ENCODE measurements at places on chromosomes 7 and 10. TPM values are rescaled to one million over a fixed set of nuclear protein-coding genes. Genes with fewer than 3 reads are reported as not detected.
A peak's percentile ranks its signal among the peaks of the same experiment; 100 is the strongest.

DNA sequence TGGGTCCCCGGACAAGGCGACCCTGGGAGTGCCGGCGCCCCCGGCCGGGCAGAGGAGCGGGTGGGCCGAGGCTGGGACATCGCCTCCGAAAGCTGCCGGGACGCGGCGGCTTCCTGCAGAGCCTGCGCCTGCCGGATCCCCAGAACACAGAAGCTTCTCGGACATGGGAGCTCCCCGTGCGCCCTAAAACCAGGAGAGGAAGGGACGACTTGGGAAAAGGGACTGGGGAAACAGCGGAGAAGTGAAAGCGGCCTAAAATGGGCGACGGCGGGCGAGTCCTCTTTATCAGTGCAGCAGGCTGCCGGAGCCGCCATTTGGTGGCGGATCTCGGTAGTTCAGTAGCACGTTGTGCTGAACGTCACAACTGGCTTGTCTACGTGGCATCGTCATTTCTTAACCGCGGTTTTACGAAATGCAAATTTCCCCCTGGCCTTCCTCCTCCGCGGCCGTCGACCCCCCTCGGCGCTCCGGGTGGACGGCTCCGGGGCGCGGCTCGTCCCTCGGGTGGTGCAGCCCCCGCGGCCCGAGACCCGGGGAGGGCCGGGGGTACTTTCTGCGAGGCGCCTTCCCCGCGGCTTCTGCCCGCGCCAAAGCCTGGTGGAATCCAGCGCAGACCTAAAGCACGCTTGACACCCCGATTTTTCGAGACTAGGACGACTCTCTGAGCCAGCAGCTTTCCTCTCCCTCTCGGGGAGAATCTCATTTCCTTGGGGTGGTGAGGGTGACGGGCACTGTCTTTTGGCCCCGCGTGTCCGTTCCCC lies 9.9 kb upstream of the SPAG6 start:
- no peak for DNase-seq

DNA sequence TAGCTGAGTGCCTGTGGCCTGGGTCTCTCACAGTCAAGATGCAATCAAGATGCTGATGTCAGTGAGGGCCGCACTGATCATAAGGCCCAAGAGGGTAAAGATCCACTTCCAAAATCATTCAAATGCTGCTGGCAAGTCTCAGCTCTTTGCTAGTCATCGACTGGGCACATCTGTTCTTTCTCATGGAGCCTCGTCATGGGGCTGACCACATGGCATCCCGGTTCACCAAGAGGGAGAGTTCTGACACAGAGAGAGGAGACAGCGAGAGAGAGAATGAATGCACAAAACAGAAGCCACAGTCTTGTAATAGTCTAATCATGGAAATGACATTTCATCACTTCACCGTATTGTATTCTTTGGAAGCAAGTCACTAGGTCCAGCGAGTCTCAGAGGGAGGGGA lies 1067.5 kb upstream of the C7orf33 start:
- no peak for DNase-seq

Gene CYP2E1
- 1.0 TPM for total RNA-seq

Gene VSTM2A
- not detected for total RNA-seq

Gene TMEM72
- total RNA-seq = not detected

GRCh38 chr7:1225441-1226185 lies 7.1 kb upstream of the UNCX start:
- DNase-seq = peak; percentile 79

DNA sequence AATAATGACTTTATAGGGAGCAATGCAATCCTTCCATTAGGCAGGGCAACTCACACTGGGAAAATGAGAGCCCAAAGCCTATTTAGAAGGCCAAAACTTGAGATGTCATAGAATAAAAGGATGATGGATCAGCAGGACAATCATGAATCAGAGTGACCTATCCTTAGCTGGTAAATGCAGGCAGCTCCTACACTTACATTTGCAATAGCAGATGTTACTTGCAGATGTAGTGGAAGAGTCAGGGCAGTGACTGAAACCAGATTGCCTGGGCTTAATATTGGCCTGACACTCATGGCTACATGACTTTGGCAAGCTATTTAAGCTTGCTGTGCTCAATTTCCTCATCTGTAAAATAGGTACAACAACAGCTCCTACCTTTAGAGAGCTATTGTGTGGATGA lies 98.7 kb downstream of the PRTFDC1 start:
- DNase-seq = no peak

DNA sequence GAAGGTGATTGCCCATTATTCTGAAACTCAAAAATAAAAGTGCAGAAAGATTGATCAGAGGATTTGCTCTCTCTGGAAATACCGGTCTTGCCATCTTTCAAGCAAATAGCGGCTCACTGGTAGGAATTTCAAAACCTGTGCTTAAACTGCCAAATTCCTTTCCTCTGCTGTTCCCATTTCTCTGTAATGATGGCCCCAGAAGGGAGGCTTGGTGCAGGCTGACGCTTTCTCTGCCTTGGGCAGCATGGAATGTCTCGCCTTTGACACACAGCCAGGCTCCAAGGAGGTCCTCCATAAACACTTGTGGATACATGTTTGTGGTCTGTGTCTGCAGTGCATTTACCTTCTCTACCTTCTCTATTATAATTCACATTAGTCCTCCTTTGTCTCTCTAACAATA lies 146.8 kb downstream of the HIBADH start:
- DNase-seq = no peak

Gene GPER1
- total RNA-seq = not detected

GRCh38 chr7:1065585-1066241 lies 21.4 kb downstream of the GPR146 start:
- DNase-seq = peak; percentile 93

DNA sequence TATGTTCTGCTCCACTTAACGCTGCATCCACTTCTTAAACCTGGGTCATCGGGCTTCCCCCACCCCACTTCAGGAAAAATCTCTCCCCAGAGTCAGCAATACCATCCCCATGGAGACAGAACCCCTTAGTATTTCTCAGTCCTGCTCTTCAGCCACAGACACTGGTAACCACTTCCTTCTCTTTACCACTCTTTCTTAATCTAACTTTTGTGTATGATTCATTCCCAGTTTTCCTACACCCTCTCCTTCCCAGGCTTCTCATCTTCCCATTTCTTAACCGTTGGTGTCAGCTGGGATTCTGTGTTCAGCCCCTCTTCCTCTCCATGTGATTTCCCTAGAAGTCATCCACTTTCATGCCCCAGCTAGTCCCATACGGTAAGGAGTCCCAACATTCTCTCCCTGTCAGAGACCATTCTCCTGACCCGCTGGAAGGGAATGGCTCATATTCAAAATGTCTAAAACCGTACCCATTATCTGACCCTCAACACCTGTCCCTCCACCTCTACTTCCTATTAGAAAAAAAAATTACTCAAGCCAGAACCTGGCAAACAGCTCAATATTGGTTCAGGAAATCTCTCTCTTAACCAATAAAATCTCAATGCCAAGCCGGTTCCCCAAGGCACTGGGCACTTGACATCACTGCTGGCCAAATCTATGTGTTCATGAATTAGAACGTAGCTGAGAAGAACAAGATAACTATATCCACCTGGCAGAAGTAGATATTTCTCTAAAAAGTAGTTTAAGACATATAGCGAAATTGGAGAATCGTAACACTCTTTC lies 89.4 kb downstream of the DGKI start:
- DNase-seq = no peak
